Neural crest cell (in vitro differentiated cells): ENCODE measurements at places on chromosomes 11 and 22. TPM values are rescaled to one million over a fixed set of nuclear protein-coding genes. Genes with fewer than 3 reads are reported as not detected.

- no peak for DNase-seq
Measured at GRCh38 chr11:78350091-78350645, 67.5 kb downstream of the GAB2 start.

Gene OR51E2
- total RNA-seq = not detected in 2 replicates

Gene EHF
- not detected in 2 replicates for total RNA-seq

- DNase-seq = no peak
Measured at GRCh38 chr22:36942556-36942955, 29.1 kb downstream of the CSF2RB start.

DNA sequence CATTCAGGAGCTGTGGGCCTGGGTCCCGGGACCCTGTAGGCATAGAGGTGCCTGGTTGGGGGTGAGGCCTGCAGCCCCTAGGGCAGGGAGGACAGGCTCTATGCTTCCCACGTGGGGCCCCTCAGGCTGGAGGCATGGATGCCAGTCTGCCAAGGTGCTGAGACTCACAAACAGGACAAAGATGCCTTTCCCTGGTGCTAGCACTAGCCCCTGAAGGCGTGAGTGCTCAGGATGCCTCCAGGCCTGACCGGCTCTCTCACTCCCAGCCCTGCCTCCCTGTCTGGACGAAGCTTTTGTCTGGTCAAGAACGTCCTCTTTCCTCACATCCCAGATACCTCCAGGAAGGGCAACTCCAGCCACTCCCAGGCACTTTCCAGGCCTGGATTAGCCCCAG is 2.1 kb downstream of the CDC42BPG start:
- DNase-seq = no peak

- DNase-seq = no peak
Measured at GRCh38 chr22:49760630-49761571, 66.8 kb downstream of the BRD1 start.

- no peak for DNase-seq
Measured at GRCh38 chr22:17797721-17798559, 23.7 kb upstream of the BID start.

DNA sequence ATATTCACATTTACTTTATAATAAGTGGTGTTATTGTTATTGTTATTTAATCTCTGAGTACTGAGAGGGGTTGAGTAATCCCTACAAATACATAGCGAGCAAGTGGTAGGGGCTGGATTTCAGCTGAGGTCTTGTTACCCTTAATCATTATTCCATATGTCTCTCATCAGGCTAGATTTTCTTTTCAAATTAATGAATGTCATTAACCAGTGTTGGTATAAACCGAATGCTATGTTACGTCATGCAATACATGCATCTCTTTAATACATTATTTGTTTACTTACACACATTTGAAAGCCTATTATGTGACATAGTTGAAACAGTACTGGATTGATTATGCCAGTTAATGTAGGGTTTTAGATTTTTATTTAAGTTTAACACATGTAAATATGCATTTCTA is 18.9 kb downstream of the PDGFD start:
- no peak for DNase-seq

- no peak for DNase-seq
Measured at GRCh38 chr11:79265756-79266322, 175.0 kb downstream of the TENM4 start.

Gene GSTT2B
- 1.8 and 2.1 TPM in 2 replicates for total RNA-seq

DNA sequence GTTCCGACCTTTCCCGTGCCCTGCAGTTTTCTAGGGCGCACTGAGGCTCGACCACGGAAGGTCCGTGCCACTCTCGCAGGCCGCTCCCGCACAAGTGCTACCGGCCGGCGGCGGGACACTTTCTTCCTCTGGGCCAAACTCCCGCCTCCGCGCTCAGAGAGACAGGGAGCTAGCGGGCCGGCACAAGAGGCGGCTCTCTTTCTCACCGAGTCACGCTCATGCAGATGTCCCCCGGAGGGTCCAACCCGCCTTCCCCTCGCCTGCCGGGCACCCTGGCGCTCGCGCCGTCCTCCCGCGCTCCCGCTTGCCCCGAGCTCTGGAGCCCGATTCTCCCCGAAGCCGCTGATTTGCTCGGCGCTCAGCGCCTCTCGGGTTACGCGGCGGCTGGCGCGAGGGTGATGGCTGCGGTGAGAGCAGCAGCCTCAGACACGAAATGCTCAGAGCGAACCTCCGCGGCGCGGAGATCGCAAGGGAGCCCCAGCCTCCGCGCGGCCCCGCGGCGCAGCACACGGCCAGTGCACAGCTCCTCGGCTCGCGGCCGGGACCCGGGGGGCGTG is 1.0 kb downstream of the LMO1 start:
- DNase-seq = peak; percentile 60

Gene TRIM77
- not detected in 2 replicates for total RNA-seq

DNA sequence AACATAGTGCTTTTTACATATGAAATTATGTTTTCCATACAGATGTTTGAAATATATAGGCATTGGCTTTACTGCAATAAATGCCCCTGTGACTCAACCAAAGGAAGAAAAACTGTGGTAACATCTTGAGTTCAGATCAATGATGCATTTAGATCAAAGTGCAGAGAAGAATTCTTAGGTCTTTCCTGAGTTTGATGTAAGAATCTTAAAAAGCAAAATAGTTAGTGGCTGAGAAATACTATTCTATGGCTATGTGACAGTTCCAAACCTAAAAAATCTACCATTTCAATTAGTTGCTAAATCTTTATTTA is 93.7 kb downstream of the SOX6 start:
- DNase-seq = no peak

GRCh38 chr22:30612789-30613188 is 5.8 kb downstream of the TCN2 start:
- no peak for DNase-seq

GRCh38 chr11:23206741-23207336 is 346.6 kb upstream of the CCDC179 start:
- no peak for DNase-seq

GRCh38 chr11:20010851-20011225 is 149.4 kb downstream of the DBX1 start:
- no peak for DNase-seq

DNA sequence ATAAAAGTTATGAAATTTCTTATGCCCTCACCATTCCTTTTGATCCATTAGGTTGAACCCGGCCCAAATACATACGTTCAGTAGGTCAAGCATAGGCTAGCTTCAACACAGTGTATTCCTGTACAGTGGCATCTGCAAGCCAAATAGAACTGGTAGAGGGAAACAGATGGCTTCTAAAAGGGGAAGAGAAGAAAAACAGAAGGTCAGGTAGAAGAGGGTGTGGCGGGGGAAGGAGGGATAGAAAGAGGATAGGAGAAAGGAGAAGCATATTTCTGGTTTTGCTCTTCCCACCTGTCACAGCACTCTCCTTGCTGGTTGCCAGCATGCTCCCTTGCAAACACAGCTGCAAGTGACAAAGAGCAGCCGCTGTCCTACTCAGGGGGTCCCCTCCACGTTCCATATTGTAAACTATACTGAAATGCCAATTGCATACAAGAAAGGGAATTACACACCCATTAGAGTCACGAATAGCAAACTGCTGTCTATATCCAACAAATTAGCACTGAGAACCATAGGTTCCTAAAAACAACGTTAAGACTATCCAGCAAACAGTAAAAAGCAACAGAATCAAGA is 71.8 kb downstream of the PHF21A start:
- DNase-seq = no peak

GRCh38 chr11:106047631-106048030 is 25.6 kb upstream of the MSANTD4 start:
- no peak for DNase-seq

DNA sequence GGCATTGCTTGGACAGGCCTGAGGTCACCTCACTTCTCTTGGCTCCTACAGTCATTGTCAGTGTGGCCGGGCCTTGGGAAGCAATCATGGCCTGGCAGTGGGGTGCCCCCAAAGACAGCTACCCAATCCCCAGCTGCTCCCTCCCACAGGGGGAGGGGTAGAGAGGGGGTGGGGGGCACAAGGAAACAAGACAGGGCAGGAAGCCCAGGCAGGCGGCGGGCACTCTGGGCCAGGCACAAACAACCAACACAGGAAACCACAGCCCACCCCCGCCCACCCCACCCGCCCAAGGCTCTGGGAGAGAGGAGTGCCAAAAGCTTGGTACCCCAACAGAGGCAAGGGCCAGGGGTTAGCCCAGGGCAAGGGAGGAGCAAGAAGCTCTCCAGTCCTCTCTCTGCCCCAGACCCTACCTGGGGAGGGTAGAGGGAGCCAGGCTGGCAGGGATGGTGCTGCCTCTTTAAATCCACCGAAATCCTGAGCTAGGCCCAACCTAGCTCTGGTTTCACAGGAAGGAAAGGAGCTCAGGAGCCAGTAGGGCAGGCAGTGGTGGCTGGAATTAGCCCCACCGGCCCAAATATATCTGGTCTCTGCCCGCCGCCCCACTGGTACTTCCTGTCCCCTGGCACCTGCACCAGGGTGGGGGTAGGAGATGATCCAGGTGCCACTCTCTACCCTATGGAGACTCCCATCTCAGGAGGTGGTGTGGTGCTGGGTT is 12.2 kb downstream of the BCL9L start:
- DNase-seq = no peak

DNA sequence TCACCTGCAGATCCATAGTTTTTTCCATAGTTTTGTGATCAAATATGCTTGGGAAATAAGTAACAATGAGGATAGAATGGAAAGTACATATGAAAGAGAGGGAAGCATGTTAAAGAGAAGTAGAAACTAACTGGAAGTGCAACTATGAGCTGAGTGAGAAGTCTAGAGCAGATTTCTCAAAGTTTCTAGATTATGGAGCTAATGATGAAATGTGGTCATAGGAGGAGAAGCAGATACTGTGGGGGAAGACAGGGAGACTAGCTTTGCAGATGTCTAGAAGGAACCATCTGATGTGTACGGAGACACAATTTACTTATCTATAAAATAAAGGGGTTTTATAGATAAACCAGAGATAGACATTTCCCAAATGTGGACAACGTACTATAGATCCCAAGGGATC is 37.1 kb downstream of the RELT start:
- DNase-seq = no peak

DNA sequence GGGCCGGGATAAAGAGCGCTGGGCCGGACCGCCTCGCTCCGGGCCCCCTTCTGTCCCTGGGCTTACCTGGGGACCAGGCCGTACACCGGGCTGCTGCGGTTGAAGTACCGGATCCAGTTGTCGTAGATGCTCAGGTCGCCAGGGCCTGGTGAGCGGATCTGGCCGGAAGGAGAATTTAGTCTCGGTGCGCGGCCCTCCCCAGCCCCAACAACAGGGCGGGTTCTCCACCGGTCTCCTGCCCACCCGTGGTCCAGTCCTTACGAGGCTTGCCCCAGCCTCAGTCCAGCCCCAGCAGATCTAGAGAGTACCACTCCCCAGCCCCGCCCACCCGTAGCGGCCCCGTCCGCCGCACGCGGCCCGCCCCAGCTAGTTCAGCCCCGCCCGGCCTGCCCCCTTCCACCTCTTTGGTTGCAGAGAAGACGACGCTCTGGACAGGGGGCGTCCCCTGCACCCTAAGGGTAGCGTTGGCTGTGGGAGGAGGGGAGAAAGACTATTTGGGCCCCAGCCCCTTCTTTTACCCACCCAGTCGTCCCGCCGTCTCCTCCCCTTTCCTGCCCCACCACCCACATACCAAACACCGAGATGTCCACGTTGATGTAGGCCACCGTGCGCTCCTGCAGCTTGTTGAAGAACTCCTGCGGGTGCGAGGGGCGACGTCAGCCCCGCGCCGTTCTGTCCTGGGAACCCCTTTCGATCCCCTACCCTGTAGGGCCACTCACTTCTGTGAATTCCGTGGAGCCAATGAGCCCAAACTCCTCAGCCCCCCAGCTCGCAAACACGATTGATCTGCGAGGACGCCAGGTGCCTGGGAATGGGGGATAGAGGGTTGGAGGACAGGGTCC is 6.8 kb downstream of the SAC3D1 start:
- DNase-seq = no peak

- no peak for DNase-seq
Measured at GRCh38 chr11:134740590-134741261, 328.7 kb upstream of the B3GAT1 start.

DNA sequence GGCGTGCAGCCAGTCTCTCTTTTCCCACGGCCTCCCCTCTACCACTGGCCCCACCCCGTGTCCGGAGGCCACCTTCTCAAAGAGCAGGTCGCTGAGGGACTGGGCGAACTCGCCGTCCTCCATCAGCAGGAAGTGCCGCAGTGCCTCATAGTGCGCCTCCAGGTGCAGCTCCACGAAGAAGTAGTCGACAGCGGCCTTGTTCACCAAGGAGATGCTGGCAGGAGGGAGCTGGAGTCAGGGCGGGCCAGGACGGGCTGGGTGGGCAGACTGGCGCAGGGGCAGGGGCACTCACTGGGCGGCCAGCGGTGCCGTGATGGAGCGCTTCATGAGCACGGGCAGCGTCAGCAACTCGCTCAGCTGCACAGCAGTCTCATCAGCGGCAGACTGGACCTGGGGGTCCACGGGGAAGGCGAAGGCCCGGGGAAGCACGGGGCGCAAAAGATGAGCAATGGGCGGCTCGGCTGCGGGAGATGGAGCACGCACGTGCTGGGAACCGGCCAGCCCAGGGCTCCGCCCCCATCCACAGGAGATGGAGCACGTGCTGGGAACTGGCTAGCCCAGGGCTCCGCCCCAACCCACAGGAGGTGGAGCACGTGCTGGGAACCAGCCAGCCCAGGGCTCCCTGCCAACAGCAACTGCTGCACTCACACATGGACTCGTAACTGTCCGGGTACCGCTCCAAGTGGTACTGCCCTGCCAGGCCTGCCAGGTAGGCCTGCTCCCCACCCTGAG is 18.4 kb downstream of the SELENOO start:
- no peak for DNase-seq

DNA sequence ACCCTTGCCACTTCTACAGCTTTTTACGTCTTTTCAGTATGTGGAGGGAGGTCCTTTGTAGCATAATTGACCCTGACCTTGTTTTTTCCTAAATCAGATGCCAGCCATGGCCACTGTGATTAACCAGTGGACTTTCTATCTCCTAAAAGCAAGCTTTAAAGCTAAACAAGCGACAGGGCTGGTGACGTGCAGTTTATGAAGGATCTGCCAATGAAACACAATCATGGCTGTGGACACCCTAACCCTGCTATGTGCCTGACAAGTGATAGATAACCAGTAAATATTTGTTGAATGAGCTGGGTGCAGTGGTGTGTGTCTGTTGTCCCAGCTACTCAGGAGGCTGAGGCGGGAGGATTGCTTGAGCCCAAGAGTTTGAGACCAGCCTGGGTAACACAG is 64.2 kb downstream of the LIF start:
- DNase-seq = no peak

DNA sequence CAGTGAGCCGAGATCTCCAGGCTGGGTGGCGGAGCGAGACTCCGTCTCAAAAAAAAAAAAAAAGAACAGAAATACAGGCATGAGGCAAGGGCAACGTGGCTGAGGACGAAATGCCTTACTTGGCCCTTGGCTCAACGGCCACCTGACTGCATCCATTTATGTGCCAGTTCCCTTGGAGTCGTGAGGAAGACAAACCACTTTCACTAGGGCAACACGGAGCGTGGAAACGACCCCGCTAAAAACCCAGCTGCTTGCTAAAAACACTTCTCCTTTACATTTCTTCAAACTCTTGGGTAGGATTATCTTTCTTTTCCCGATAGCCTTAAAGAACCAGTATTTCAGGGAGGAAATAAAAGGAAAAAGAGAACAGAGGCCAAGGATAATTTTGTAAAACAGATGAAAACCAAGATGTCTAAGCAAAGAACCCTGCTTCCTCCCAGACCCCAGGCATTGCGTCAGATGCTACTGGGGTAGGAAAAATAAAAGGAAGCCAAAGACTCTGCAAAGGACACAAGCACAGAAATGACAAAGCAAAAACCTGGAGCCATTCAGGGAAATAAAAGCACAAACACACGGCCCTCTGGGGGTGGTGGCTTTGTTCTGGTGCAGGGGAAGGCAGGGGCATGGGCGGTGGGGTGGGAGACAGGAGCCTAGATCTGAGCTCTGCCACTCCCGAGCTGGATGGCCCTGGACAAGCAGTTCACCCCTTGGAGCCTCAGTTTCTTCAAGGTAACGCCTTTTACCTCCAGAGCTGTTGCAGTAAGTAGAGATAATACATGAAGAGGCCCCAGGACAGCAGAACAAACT is 37.0 kb downstream of the PC start:
- no peak for DNase-seq
